CD14-positive monocyte (primary cell): ENCODE measurements at places on chromosomes 2 and 18.

GRCh38 chr2:75375646-75376582, 176.6 kb upstream of the TACR1 start:
- no peak for DNase-seq

DNA sequence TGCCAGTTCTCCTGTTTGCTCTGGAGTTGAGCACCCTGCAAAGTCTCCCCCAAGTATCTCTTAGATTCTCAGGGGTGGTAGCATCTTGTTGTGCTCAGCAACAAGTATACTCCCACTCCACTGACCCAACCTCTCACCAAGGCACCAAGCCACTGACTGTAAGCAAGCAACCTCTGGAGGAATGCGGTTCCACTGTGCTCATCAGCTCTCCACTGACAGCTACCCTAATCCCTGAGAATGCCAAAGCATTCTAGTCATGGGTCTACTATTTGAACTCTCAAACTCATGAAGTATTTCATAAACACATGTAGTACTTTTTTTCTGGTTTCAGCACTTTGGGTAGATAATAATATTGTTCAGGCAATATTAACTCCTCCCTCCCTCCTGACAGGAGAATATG, 170.0 kb downstream of the EPHA4 start:
- no peak for DNase-seq

DNA sequence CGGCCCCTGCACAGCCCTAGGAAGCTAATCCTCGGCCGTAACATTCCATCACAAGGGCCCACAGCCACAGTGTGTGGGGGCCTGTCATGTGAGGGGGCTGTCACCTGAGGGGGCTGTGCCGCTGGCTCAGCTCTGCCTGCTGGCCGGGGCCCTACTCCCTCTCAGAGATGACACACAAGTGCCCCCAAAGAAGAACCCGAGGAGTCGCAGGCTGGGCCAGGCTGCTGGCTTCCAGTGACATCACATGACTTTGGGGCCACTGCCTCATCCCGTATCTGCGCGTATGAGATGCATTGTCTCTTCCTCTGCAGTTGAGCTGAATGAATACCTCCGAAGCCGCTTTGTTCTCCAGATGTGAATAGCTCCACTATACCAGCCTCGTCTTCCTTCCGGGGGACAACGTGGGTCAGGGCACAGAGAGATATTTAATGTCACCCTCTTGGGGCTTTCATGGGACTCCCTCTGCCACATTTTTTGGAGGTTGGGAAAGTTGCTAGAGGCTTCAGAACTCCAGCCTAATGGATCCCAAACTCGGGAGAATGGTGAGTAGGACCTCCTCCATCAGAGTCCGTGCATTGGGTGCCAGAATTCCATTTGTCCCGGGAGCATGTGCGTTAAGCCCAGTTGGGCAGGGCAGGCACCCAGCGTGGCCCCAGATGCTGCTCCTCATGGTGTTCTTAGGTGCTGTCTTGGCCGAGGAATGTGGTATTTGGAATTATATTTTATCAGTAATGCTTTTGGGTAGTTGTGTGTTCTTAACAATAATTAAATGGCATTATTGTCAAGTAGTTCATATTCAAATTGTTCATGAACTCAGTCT, at the start of gene CNDP1:
CNDP1 (plus strand) TSS at position 351 of the 820 bp plus-strand sequence; CDS start at position 519, 168 bp downstream.
- no peak for DNase-seq

- DNase-seq: no peak
These were observed 7.1 kb downstream of the PTMA start for GRCh38 chr2:231715499-231715837.

DNA sequence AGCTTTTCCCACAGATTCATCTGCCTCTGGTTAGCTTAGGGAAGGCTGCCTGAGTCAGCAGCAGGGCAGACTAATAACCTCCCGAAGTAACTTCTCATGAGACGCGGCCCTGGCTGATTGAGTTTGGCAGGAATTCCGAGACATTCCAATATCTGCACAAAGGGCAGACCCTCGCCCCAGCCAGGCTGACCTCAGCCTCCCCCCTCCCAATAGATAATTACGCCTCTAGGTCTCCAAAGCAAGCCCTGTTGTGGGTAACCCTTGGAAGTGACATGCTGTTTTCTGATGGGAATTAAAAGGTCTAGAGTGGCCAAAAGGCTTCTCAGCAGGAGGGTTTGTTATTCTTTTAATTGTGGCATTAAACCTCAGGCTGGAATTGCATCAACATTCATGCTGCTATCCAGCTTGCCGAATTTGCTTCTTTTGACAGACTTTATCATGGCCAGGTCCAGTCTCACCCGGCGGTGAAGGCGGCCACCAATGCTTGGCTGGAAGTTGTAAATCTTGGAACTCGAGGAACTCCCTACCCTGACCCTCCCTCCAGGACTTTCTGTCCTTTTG, 98.0 kb upstream of the SLC14A2 start:
- DNase-seq: no peak

DNA sequence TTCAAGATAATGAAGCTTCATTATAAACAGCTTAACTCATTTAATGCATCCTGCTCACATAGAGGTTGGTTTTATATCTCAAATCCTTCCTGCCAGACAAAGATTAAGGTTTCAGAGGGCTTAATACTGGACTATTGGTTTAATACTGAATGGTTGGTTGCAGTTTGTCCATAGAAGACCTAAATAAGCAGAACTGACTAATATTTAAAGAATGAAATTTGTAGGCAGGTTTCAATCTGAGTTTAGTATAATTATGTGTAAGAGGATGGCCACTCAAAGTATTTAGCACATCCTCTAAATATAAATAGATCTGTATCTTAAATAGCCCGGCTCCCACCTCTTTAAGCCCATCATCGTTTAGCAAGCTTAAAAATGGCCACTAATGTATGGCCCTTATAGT, 92.5 kb downstream of the EPB41L5 start:
- DNase-seq: no peak

DNA sequence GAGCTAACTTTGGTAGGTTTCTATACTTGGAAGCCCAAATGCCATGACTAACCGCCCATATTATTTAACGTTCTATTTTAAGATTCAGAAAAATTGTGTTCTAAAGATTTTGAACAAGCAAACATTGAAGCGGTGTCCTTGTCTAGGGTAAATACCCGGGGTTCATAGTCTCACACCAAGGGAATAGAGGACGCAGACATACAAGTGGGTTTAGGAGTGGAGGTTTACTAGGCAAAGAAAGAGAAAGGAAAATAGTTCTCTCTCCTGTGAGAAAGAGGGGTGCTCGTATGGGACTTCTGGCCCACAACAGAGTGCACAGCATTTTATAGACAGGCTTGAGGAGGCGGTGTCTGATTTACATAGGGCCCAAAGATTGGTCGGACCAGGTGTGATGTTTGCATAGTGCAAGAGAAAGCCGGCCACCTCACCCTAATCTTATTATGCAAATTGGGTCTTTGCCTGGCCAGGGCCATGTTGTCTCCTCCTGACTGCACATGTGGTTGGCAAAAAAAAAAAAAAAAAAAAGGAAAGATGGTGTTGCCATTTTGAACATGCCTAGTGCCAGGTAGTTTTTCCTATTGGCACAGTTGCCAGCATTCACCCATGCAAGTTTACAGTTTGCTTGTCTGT, 1062.6 kb downstream of the LRP1B start:
- no peak for DNase-seq

GRCh38 chr2:121074293-121074932, 210.6 kb downstream of the TFCP2L1 start:
- DNase-seq: peak; percentile 9

- DNase-seq: no peak
These were observed 11.4 kb downstream of the RAB31 start for GRCh38 chr18:9719421-9719981.
